Stimulated activated CD4-positive, alpha-beta T cell treated with anti-CD3 and anti-CD28 coated beads, Interleukin-4, amount 100 ng/mL, for 1 hour (primary cell): ENCODE measurements at places on chromosomes 2 and 18.

- no peak for DNase-seq
Measured at GRCh38 chr18:51169731-51170130, 27.8 kb downstream of the MEX3C start.

DNA sequence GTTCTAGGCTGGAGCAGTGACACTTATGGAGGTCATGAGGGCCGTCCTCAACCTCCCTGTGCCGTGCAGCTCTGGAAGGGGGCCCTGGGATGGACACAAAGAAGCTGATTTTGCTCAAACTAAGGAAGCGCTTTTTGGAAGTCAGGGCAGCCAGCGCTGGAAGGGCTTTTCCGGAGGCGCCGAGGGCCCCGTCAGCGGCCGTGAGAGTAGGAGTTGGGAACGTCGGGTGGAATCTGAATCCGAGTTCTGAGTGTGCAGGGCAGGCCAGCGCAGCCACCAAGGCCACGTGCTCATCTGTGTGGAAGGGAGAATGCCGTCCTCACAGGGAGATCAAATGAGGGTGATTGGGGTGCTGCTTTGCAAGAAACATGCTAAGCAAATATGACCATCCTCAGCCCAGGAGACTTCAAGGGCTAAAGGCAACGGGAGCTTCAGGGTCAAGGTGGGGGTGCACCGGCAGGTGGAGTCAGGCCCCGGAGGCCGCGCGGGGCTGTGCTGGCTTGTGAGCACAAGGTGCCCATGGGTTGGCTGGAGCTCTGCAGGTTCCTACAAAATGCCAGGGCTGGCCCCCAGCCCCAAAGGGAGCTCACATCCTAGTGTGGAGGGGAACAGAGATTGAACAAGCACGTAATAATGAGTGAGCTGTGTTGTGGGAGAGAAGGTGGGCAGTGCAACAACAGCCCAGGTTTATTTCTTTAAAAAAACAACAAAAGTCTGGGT lies 70.4 kb upstream of the HPCAL1 start:
- DNase-seq = no peak

GRCh38 chr2:107091163-107091864 lies 205.3 kb upstream of the ST6GAL2 start:
- DNase-seq = no peak

GRCh38 chr2:74039611-74040010 lies 54.9 kb downstream of the TET3 start:
- DNase-seq = no peak

GRCh38 chr18:54191352-54191751 lies 33.1 kb downstream of the MBD2 start:
- DNase-seq = no peak
